GM12878 (cell line): ENCODE measurements at places on chromosomes 11 and 22. TPM values are rescaled to one million over a fixed set of nuclear protein-coding genes. Genes with fewer than 3 reads are reported as not detected.

DNA sequence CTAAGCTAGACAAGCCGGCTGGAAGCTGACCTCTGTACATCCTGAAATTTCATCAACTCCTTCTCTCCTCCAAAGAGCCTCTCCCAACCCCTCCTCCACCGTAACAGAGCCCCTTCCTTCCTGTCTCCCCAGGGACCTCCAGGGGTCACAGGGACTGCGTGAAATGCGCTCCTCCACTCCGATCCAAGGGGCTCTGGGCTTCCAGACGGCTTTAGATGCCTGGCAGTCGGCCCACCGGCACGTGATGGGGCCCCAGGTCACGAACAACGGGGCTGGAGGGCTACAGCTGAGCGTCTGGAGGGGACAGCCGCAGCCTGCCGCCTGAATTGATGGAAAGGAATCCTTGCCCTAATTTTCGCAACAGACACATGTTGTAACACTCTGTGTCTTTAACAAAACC lies 264.1 kb downstream of the MN1 start:
- H3K36me3 ChIP-seq: no peaks in the 10 kb centered on the region
- H3K27me3 ChIP-seq: no peaks in the 10 kb centered on the region
- H3K4me3 ChIP-seq: no peak overlapping the region
- no peak overlapping the region for H3K27ac ChIP-seq
- DNase-seq: no peak

DNA sequence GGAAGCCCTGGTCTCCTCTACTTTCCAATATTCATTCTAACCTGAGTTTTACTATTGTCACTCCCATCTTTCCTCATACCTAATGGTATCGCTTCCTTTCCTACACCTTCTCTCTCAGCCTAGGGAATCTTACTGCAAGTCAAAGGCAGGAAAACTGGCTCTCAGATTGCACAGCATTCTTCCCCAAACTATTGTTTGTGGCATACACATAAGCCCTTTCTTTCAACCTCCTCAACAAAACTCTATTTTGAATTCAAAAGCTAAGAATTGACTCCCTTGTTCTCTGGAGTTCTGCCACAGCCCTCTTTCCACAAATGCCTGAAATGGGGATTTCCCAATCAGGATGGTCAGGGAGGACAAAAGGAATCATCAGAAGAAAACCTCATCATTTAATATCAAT lies 181.5 kb downstream of the FAM76B start:
- no peaks in the 10 kb centered on the region for H3K27me3 ChIP-seq
- no peak for DNase-seq
- no peaks in the 10 kb centered on the region for H3K4me1 ChIP-seq
- H3K36me3 ChIP-seq: no peaks in the 10 kb centered on the region
- no peak overlapping the region for H3K4me3 ChIP-seq

- no peak overlapping the region for H3K4me3 ChIP-seq
- H3K36me3 ChIP-seq: no peaks in the 10 kb centered on the region
- peaks cover 6% of the 10 kb centered on the region; the same call in 1 of the 2 replicates for H3K27me3 ChIP-seq
- no peaks in the 10 kb centered on the region for H3K4me1 ChIP-seq
- H3K27ac ChIP-seq: no peak overlapping the region
Measured at GRCh38 chr11:78642979-78643675, 68.5 kb upstream of the NARS2 start.

DNA sequence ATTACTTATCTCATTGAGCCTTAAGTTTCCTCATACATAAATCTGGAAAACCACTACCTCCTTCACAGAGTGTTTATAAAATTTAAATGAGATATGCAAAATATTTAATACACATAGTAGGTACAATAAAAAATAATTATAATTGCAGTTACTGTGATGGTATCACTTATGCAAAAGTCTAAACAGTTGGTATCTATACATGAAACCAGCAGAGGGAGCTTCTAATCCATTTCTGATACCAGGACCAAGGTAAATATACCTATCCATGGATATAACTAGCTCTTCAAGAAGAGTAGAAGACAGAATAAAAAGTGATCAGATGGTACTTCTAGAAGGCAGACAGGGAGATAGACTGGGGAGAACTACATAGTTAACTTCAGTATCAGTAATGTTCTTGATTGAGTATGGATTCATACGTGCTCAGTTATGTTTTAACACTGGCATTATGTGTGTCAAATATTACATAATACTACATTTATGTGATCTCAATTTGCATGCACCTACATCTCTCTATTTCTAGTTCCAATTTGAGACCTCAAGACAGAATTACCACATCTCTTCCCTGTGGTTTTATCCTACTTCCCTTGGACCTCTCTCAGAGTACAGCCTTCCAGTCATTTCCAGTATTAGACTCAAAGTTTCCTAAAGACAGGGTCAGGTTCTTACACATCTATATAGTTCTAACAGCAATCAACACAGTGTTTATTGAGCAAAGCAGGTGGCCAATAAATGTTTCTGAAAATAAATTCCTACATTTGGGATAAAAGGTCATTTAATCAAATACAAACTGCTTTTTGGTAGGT lies 13.7 kb upstream of the TSG101 start:
- H3K4me3 ChIP-seq: no peak overlapping the region
- H3K27me3 ChIP-seq: no peaks in the 10 kb centered on the region
- H3K36me3 ChIP-seq: no peaks in the 10 kb centered on the region
- H3K27ac ChIP-seq: no peak overlapping the region
- no peaks in the 10 kb centered on the region for H3K4me1 ChIP-seq

GRCh38 chr11:19553683-19554333 lies 158.8 kb upstream of the NAV2 start:
- no peaks in the 10 kb centered on the region for H3K36me3 ChIP-seq
- no peak for DNase-seq
- no peaks in the 10 kb centered on the region for H3K27me3 ChIP-seq
- H3K4me3 ChIP-seq: no peak overlapping the region
- H3K27ac ChIP-seq: no peak overlapping the region
- H3K4me1 ChIP-seq: peaks cover 13% of the 10 kb centered on the region

SPI1 gene
- total RNA-seq: 29.5 and 31.1 TPM in 2 replicates

- no peak overlapping the region for H3K27ac ChIP-seq
- H3K4me1 ChIP-seq: no peaks in the 10 kb centered on the region
- no peaks in the 10 kb centered on the region for H3K36me3 ChIP-seq
- no peaks in the 10 kb centered on the region for H3K27me3 ChIP-seq
Measured at GRCh38 chr22:16847271-16847670, 22.1 kb upstream of the XKR3 start.

DNA sequence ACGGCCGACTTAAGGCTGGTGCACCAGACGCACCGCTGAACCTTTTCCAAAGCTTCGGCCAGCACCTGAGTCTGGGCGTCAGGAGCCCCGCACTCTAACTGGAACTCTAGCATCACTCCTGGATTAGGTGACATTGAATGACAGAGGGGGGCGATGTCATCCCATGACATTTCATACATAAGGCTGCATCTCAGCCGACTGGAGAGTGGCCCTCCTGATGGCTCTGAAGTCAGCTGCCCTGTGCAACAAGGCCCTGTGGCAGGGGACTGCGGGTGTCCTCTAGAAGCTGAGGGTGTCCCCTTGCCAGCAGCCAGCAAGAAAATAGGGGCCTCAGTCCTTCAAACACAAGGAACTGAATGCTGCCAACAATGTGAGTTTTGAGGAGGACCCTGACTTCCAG lies 10.1 kb upstream of the FADS3 start:
- no peaks in the 10 kb centered on the region for H3K36me3 ChIP-seq
- DNase-seq: no peak
- H3K27me3 ChIP-seq: peaks cover 1% of the 10 kb centered on the region; the same call in 1 of the 2 replicates
- no peak overlapping the region for H3K27ac ChIP-seq
- no peak overlapping the region for H3K4me3 ChIP-seq

- H3K27ac ChIP-seq: peak overlapping the region; percentile 98
- H3K4me3 ChIP-seq: peak overlapping the region; percentile 91
- H3K27me3 ChIP-seq: no peaks in the 10 kb centered on the region
- peaks cover 9% of the 10 kb centered on the region for H3K4me1 ChIP-seq
- H3K36me3 ChIP-seq: peaks cover 8% of the 10 kb centered on the region
Measured at GRCh38 chr11:65663639-65664200, 1.0 kb upstream of the RELA start.

GRCh38 chr11:120365512-120365911 lies 29.3 kb downstream of the ARHGEF12 start:
- no peaks in the 10 kb centered on the region for H3K27me3 ChIP-seq
- H3K27ac ChIP-seq: no peak overlapping the region
- DNase-seq: no peak
- H3K36me3 ChIP-seq: no peaks in the 10 kb centered on the region

DNA sequence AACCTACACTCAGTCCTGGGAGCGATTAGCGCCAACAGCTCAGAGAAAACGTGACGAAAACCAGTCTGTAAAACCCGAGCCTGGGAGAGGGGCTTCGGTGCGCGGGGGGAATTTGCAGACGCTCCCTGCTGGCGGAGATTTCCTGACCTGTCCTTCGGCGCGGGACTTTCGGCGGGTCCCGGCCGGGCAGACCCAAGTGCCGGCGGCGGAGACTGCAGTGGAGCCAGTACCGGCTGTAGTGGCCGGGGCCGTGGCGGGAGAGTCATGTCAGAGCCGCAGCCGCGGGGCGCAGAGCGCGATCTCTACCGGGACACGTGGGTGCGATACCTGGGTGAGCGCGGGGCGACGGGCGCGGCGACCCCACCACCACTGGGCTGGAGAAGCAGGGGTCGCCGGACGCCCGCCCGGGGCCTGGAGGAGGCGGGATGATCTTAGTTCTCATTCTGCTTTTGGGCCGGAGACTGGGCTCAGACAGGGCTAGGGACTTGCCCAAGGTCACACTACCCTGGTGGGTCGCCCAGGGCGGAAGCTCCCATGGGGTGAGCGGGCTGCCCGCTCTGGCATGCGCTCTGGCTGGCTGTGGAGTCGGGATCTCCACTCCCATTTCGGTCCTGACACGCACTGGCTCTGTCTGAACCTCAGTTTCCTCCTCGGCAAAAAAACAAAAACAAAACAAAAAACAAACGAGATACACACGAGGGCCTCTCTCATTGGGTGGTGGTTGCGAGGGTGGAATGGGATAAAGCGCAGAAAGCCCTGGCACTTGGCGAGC lies at the start of gene MTFP1:
Gene MTFP1 (plus strand): TSS at position 153 of the 772 bp plus-strand sequence. CDS start 112 bp downstream, at position 265.
- no peaks in the 10 kb centered on the region for H3K27me3 ChIP-seq
- peak within 1 kb of the TSS; percentile 65 for H3K4me3 ChIP-seq
- H3K27ac ChIP-seq: peak within 1 kb of the TSS; percentile 82
- no peak for DNase-seq

DNA sequence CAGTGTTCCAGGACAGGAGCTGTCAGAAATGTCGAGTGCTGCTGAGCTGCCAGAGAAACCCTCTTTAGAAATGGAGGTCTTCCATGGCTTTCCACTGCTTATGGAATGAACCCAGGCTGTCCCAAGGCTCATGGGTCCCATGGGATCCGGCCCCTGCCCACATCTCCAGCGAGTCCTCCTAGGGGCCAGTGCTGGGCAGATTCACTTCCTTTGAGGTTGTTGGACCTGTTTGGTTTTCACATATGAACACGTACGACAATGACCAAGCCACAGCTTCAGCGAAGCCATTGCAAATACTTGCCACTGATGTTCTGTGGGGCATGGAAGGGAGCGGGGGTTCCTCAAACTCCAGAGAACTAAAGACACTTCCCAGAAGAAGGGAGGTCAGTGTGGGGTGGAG lies 483.3 kb downstream of the TBC1D22A start:
- no peaks in the 10 kb centered on the region for H3K4me1 ChIP-seq
- no peaks in the 10 kb centered on the region for H3K36me3 ChIP-seq
- no peak overlapping the region for H3K27ac ChIP-seq
- H3K4me3 ChIP-seq: no peak overlapping the region
- no peaks in the 10 kb centered on the region for H3K27me3 ChIP-seq
- no peak for DNase-seq

GRCh38 chr22:22355096-22355834 lies 110.7 kb downstream of the VPREB1 start:
- H3K4me1 ChIP-seq: no peaks in the 10 kb centered on the region
- H3K36me3 ChIP-seq: no peaks in the 10 kb centered on the region
- no peak overlapping the region for H3K4me3 ChIP-seq
- DNase-seq: no peak
- no peaks in the 10 kb centered on the region for H3K27me3 ChIP-seq
- no peak overlapping the region for H3K27ac ChIP-seq

DNA sequence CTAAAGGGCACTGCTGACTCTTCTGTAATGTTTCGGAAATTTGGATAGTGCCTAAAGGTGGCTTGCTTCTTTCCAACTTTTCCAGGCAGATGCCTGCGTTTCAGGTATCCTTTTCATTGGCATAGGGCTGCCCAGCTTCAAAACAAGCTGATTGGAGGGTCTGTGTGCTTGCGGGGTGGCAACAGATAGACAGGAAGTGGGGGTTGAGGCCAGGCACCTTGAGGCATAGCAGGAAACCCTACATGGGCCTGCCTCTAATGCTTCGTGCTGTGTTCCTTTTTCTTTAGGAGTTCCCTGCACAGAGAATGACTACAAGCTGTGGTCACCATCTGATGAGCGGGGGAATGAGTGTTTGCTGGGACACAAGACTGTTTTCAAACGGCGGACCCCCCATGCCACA lies 92.2 kb upstream of the SORL1-AS1 start:
- peaks cover 25% of the 10 kb centered on the region for H3K36me3 ChIP-seq
- H3K4me1 ChIP-seq: peaks cover 29% of the 10 kb centered on the region
- 0 out of 2 replicates have a peak overlapping the region, but pooled peaks have one; percentile 14 for H3K27ac ChIP-seq
- DNase-seq: no peak

DNA sequence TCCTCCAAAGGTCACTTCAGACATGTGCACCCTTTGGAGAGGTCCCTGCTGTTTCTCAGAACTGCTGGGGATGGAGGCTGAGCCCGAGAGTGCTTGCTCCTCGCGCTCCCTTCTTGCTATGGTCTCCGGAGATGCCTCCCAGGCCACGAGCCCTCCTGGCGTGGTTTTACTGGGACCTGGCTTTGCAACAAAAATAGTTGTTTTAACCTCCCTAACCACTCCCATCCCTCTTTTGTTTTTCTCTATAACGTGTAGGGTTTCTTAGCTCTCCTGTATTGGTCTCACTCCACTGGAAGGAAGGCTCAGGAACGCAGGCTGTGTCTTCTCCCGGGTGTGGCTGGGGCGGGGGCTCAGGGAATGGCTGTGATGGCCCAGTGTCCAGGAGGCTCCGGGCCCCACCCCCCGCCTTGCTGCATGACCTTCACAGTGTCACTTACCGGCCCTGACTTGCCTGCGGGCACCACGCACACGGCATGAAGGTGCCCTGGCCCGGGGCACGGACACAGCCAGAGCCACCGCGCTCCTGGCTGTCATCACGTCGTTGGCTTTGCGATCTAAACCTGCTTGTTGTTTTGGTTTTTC lies 5.6 kb downstream of the PTDSS2 start:
- peaks cover 6% of the 10 kb centered on the region for H3K36me3 ChIP-seq
- no peaks in the 10 kb centered on the region for H3K27me3 ChIP-seq
- no peak for DNase-seq

GRCh38 chr11:67423466-67423865 lies 4.8 kb upstream of the RPS6KB2 start:
- peaks cover 2% of the 10 kb centered on the region; the same call in 1 of the 2 replicates for H3K4me1 ChIP-seq
- H3K27ac ChIP-seq: no peak overlapping the region
- no peaks in the 10 kb centered on the region for H3K27me3 ChIP-seq
- H3K4me3 ChIP-seq: no peak overlapping the region
- H3K36me3 ChIP-seq: no peaks in the 10 kb centered on the region

DNA sequence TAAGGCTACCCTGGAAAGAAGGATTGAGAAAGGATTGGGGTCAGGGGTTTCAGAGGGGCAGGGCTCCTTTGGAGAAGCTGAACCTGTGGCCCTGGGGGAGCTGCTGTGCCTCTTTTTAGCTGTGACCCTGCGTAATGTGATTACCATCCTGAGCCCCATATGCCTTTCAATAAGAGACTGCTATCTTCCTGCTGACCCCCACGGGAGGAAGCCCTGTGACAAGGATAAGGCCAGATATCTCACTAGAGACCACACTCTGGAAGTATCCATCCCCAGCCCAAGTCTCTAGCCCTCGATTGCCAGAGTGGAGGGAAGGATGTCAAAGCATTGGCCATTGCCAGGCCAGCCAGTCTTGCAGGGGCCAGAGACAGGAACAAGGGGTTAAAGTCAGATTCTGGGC lies 4.8 kb upstream of the SLC39A13 start:
- DNase-seq: no peak
- H3K36me3 ChIP-seq: no peaks in the 10 kb centered on the region
- H3K4me3 ChIP-seq: no peak overlapping the region
- H3K27ac ChIP-seq: no peak overlapping the region

- no peaks in the 10 kb centered on the region; the same call in 1 of the 2 replicates for H3K36me3 ChIP-seq
- 0 out of 2 replicates have a peak overlapping the region, but pooled peaks have one; percentile 3 for H3K4me3 ChIP-seq
- H3K4me1 ChIP-seq: peaks cover 46% of the 10 kb centered on the region
- peak; percentile 50 for DNase-seq
Measured at GRCh38 chr11:3949125-3949524, 93.7 kb downstream of the STIM1 start.
